ENCODE measurements at places on chromosomes 3 and 15. TPM values are rescaled to one million over a fixed set of nuclear protein-coding genes. Genes with fewer than 3 reads are reported as not detected.

AGTR1 gene
- total RNA-seq, result 41.8 TPM

RTP1 gene
- not detected for total RNA-seq

CPOX gene
- total RNA-seq, result 13.6 TPM

GP5 gene
- under 0.01 TPM for total RNA-seq

TMEM207 gene
- total RNA-seq, result not detected

LARP6 gene
- 7.3 TPM for total RNA-seq

B3GALNT1 gene
- 18.8 TPM for total RNA-seq

PTH1R gene
- 9.4 TPM for total RNA-seq

GOLGA6B gene
- not detected for total RNA-seq

C3orf49 gene
- not detected for total RNA-seq

CEMIP gene
- total RNA-seq, result 0.52 TPM

ADAMTS7 gene
- total RNA-seq, result 7.3 TPM

TRMT10C gene
- 30.3 TPM for total RNA-seq

KIF23 gene
- total RNA-seq, result 13.0 TPM

MELTF gene
- total RNA-seq, result 8.9 TPM

C3orf20 gene
- 0.52 TPM for total RNA-seq

ZKSCAN7 gene
- 15.7 TPM for total RNA-seq

OXSM gene
- 6.3 TPM for total RNA-seq

FBXO40 gene
- 4.2 TPM for total RNA-seq

LMAN1L gene
- total RNA-seq, result not detected

RBMS3 gene
- 79.9 TPM for total RNA-seq

TF gene
- total RNA-seq, result 3.1 TPM

ERICH6 gene
- not detected for total RNA-seq

SGO1 gene
- 2.6 TPM for total RNA-seq

CCR9 gene
- 0.52 TPM for total RNA-seq

SLC51B gene
- 0.52 TPM for total RNA-seq

GOLGA8T gene
- not detected for total RNA-seq

SYNPR gene
- total RNA-seq, result not detected

VILL gene
- total RNA-seq, result 7.8 TPM

RBSN gene
- 30.3 TPM for total RNA-seq

EEF1AKMT4 gene
- total RNA-seq, result 2.1 TPM

SLC7A14 gene
- total RNA-seq, result not detected

NECTIN3 gene
- 39.1 TPM for total RNA-seq

DPPA2 gene
- not detected for total RNA-seq

MAGEL2 gene
- 9.9 TPM for total RNA-seq

MESP2 gene
- total RNA-seq, result not detected

TTLL3 gene
- 13.6 TPM for total RNA-seq

AMIGO3 gene
- total RNA-seq, result under 0.01 TPM

FOXB1 gene
- not detected for total RNA-seq

PAQR5 gene
- under 0.01 TPM for total RNA-seq

SELENOS gene
- 25.6 TPM for total RNA-seq
